K562 (cell line): ENCODE measurements at places on chromosomes 1 and 21.
A peak's percentile ranks its signal among the peaks of the same experiment; 100 is the strongest.

DNA sequence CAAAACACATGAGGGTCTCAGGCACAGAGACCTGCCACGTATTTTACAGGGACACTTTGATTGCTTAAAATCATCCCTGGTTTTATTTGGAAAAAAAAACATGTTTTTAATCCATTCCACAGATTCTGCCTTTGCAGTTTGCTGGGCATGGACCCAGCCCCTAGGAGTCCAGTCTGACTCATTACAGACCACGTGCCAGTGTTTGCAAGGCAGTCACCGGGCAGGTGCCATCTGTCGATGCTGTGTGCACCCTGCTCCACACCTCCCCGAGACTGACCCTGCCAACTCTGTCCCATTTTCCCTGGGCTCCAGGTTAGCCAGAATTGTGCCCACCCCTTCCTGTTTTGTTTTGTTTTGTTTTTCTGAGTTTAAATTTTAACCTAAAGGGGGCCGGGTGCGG lies 148.4 kb upstream of the TMEM51 start:
- H3K27ac ChIP-seq, result no peak overlapping the region
- DNase-seq, result no peak
- H3K36me3 ChIP-seq, result no peaks in the 10 kb centered on the region
- 0 out of 3 replicates have a peak, but pooled peaks cover 6% of the 10 kb centered on the region for H3K4me1 ChIP-seq

DNA sequence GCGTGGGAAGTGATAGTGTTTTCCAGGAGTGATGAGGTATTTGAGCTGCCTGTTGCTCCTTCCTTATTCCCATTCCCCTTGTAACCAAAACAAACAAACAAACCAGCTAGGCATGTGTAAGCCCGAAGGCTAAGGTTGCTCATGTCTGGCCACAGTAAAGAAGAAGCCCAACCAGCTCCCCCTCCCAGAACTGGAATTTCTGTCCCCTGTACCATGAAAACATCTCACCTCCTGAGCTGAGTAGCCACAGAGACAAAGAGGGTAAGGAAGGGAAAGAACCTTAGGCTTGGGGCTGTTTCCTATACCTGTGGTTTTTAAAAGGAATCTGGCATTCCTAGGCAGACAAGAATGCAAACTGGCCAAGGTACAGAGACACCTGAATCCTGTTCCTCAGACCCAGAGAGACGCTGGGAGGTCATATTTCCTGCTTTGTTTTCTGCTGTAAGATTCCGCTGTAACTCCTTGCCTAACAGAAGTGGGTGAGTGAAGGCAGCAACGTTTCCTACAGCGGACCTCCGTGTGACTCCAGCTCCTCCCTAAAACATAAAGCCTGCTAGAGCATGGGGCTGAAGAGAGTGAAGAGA lies 41.7 kb upstream of the RAB4A start:
- no peak for DNase-seq
- H3K4me1 ChIP-seq, result peaks cover 4% of the 10 kb centered on the region; the same call in 2 of the 3 replicates
- no peaks in the 10 kb centered on the region for H3K36me3 ChIP-seq
- no peak overlapping the region for H3K4me3 ChIP-seq
- H3K27ac ChIP-seq, result no peak overlapping the region
- H3K27me3 ChIP-seq, result peaks cover 49% of the 10 kb centered on the region

DNA sequence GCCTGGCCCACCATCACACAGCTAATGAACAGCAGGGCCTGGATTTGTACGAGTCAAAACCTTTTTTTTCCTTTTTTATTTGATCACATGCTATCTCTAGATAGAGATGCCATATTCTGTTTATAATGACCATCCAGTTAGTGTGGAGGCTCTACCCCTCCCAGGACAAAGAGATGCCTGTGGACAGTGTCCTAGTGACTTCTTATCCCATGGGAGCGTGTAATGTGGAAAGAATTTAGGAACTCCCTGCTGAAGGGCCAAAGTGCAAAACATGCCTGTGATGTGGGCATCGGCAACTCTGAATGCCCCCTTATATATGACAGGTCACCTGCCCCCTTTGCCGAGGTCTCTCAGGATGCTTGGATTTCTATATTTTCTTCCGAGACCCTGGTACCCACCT lies 292.2 kb downstream of the RRAGC start:
- H3K27ac ChIP-seq, result no peak overlapping the region
- H3K36me3 ChIP-seq, result no peaks in the 10 kb centered on the region
- no peak overlapping the region for H3K4me3 ChIP-seq
- no peaks in the 10 kb centered on the region; the same call in 2 of the 3 replicates for H3K4me1 ChIP-seq

DNA sequence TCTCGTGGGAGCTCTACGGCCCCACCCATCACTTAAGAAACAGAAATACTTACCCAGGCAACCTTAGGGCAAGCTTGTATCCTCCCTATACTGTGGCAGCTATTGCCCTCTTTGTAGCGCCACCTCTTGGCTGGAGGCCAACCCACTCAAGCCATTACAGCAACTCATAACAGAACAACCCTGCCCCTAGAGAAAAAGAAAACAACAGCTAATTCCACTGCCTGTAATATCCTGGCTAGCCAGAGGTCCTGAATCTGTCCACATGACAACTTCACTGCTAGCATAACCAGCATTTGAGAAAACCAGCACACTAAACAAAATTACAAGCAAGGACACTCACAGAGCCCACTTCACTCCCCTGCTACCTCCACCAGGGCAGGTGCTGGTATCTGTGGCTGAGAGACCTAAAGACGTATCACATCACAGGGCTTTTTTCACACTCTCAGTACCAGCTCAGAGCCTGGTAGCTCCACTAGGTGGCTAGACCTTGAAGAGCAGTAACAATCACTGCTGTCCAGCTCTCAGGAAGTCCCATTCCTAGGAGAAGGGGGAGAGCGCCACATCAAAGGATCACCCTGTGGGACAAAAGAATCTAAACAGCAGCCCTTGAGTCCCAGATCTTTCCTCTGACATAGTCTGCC lies 14.5 kb upstream of the MX1 start:
- no peak for DNase-seq
- H3K27ac ChIP-seq, result no peak overlapping the region
- no peaks in the 10 kb centered on the region for H3K4me1 ChIP-seq
- peaks cover 3% of the 10 kb centered on the region; the same call in 1 of the 3 replicates for H3K27me3 ChIP-seq
- no peaks in the 10 kb centered on the region for H3K36me3 ChIP-seq

- H3K27ac ChIP-seq, result no peak overlapping the region
- peaks cover 8% of the 10 kb centered on the region for H3K4me1 ChIP-seq
- no peaks in the 10 kb centered on the region for H3K27me3 ChIP-seq
- DNase-seq, result no peak
- no peak overlapping the region for H3K4me3 ChIP-seq
Observed at GRCh38 chr1:109204484-109204883, 9.2 kb upstream of the SARS1 start.

- peaks cover 4% of the 10 kb centered on the region; the same call in 1 of the 3 replicates for H3K27me3 ChIP-seq
- peak overlapping the region; percentile 99; the same call in 1 of the 2 replicates for H3K4me3 ChIP-seq
- H3K36me3 ChIP-seq, result peaks cover 61% of the 10 kb centered on the region
- DNase-seq, result no peak
Observed at GRCh38 chr1:2523891-2524609, 2.3 kb downstream of the PANK4 start.

GRCh38 chr1:38559446-38560165 lies 300.0 kb downstream of the RRAGC start:
- DNase-seq, result no peak
- no peak overlapping the region for H3K27ac ChIP-seq
- no peaks in the 10 kb centered on the region for H3K36me3 ChIP-seq

- no peak overlapping the region for H3K4me3 ChIP-seq
- H3K27ac ChIP-seq, result no peak overlapping the region
- DNase-seq, result no peak
- no peaks in the 10 kb centered on the region for H3K27me3 ChIP-seq
- H3K4me1 ChIP-seq, result no peaks in the 10 kb centered on the region
Observed at GRCh38 chr1:240044620-240045019, 47.1 kb upstream of the FMN2 start.

GRCh38 chr1:182237329-182237728 lies 154.3 kb downstream of the GLUL start:
- no peak for DNase-seq
- H3K27me3 ChIP-seq, result no peaks in the 10 kb centered on the region
- no peak overlapping the region for H3K27ac ChIP-seq
- H3K4me3 ChIP-seq, result no peak overlapping the region
- H3K4me1 ChIP-seq, result peaks cover 18% of the 10 kb centered on the region

DNA sequence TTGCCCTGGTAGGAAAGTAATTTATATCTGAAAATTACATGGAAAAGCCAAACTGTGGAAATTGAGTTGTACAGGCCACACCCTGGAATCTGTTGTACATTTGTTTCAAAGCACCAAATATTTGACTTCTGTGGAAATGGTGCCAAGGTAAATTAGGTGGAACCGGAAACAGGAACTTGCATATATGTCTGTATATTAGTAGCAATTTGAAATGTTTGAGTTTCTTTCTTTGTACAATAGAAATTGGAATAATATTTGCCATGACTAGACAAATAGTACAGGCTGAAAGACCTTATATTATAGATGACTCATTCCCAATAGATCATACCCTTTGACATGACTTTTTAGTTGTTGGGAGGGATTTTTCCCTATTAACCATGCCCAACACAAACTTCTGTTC lies 10.5 kb upstream of the TAF1A start:
- peaks cover 3% of the 10 kb centered on the region; the same call in 1 of the 3 replicates for H3K27me3 ChIP-seq
- H3K27ac ChIP-seq, result no peak overlapping the region
- no peak overlapping the region for H3K4me3 ChIP-seq
- no peaks in the 10 kb centered on the region for H3K36me3 ChIP-seq
- no peaks in the 10 kb centered on the region for H3K4me1 ChIP-seq

- H3K36me3 ChIP-seq, result peaks cover 30% of the 10 kb centered on the region; the same call in 2 of the 3 replicates
- DNase-seq, result no peak
- H3K27me3 ChIP-seq, result no peaks in the 10 kb centered on the region
- H3K27ac ChIP-seq, result no peak overlapping the region
- peaks cover 17% of the 10 kb centered on the region for H3K4me1 ChIP-seq
- no peak overlapping the region for H3K4me3 ChIP-seq
Observed at GRCh38 chr1:23865543-23865930, 2.6 kb downstream of the FUCA1 start.

GRCh38 chr1:212792396-212792908 lies 758 bp downstream of the TATDN3 start:
- H3K27ac ChIP-seq, result peak overlapping the region; percentile 92
- DNase-seq, result no peak
- peaks cover 23% of the 10 kb centered on the region for H3K36me3 ChIP-seq
- H3K4me3 ChIP-seq, result peak overlapping the region; percentile 72
